Retina (tissue), 1 donor: ENCODE measurements at places on chromosomes 11 and 22.

DNA sequence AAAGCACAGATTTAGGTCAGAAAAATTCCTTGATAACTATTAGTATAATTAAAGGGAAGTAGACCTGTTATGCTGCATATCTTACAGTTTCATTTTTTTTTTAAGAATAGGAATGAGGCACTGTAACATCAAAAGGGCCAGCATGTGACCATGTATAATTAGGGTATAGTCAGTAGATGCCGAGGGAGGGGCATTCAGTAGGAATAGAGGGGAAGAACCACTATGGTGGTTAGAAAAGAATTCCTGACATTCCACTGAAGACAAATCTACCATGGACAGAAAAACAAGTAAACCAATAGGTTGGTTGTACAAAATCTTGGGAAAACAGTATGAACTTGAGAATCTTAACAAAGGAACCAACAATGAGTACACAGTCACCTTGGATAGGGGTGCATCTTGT is 78.4 kb upstream of the CCDC179 start:
- DNase-seq, result no peak

DNA sequence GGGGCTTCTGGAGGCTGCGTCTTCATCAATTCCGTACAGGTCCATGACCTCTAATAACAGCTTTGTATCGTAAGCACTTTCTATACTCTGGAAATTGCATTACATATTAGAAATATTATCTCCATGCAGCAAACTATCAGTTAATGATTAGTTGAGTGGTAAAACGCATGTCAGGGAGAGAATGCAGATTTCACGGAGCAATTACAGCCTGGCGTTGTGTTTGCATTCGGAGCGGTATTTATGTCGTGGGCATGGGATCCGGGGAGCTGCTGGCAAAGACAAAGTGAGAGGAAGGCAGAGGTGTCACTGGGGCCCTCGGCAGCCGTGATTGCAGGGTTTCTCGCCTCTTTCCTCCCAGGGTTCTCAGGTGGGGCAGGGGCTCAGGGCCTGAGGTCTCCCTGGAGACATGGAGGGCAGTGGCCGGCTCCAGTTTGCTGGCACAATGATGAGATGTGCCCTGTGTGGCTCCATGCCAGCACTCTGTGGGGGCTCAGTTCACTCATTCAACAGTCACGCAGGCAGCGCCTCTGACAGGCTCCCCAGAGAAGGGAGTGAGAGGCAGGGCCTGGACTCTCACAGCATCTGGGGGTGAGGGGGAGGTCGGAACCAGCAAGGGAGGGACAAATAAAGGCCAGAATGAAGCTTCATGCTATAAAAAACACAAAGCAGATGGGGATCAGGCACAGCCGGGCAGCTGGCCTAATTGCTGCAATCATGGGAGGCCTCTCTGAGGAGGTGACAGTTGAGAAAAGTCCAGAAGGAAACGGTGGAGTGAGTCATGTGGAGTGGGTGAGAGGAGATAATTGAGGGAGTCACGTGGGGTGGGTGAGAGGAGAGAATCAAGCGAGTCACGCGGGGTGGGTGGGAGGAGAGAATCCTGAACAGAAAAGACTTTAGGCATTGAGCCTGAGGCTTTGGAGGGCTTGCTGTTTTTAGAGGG is 1002.7 kb downstream of the BRD1 start:
- DNase-seq, result no peak

DNA sequence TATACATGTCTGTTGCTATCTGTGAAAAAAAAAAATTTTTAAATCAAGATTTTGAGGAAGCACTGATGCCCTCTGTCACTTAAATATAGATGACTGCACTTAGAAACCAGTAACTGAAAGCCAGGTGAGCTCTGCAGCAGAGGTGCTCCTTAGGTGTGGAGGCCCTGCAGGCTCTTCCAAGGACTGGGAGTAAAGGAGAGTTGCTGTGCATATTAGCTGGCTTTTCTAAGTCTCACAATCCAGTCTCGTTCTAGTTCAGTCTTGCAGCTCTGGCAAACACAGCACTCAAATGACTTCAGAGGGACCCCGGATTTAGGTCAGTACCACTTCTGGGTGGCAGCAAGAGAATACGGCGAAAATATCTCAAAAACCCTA is 61.0 kb downstream of the LARGE2 start:
- peak; percentile 34 for DNase-seq

DNA sequence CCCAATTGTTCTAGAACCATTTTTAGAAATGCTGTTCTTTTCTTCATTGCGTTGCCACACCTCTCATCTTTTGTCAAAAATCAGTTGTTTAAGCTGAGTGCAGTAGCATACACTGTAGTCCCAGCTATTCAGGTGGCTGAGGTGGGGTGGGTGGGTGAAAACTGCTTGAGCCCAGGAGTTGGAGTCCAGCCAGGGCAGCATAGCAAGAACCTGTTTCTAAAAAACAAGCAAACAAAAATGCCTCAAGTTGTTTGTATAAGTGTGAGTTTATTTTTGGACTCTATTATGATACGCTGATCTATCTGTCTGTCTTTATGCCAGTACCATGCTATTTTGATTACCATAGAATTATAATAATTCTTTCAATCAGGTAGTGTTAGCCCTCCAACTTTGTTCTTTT is 62.5 kb upstream of the RRM1 start:
- DNase-seq, result no peak

- peak; percentile 90 for DNase-seq
These were observed 1.0 kb downstream of the FJX1 start for GRCh38 chr11:35619116-35619854.

- no peak for DNase-seq
These were observed 148.3 kb upstream of the CADM1 start for GRCh38 chr11:115652496-115652895.

DNA sequence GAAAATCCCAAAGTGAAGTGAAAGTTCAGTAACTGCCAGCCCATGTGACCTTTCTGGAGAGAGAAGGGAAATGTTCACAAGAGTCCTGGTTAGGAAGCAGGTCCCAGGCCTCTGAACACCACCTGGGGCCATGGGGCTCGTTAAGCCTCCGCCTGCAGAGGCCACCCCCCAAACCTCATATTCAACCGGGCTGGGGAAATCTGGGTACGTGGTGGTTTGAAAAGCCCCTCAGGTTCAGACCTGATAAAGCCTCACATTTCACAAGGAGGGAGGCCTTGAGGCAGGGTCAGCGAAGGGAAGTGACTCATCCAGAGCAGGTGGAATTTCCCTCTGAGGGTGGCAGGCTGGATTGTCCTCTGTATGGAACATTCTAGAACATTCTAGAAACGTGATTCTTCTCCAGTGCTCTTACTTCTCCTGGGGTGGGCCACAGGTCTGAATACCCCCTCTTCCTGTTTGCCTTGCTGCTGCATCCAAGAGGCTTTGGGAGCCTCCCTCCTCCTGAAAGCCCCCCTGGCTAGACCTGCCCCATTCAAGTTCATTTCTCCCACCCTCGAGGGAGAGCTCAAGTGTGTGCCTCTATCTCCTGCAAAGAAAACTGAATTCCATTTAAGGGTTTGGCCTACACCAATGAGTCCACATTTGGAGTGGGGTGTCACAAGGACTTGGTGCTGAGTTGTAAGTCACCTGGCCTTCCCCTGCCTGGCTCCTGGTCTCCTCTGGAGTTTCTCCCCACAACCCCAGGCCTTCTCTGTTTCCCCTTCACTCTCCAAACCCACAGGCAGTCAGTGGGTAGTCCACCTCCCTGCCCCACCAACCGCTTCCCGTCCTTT is 6.3 kb downstream of the FXYD2 start:
- no peak for DNase-seq

- DNase-seq, result no peak
These were observed 941.7 kb downstream of the NTM start for GRCh38 chr11:132312161-132312560.

DNA sequence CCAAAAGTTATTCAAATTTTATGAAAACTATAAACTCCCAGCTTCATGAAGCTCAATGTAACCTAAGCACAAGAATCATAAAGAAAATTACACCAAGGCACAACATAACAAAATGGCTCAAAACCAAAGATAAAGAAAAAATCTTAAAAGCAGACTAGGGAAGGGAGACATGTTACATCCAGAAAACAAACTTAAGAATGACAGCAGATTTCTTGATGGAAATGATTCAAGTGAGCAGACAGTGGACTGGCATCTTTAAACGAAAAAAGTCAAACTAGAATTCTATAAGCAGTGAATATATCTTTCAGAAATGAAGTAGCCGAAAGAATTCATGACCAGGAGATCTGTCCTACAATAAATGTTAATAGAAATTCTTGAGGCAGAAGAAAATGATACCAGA is 75.6 kb downstream of the SHANK2 start:
- DNase-seq, result no peak

GRCh38 chr11:45176996-45177395 is 30.6 kb downstream of the PRDM11 start:
- no peak for DNase-seq

DNA sequence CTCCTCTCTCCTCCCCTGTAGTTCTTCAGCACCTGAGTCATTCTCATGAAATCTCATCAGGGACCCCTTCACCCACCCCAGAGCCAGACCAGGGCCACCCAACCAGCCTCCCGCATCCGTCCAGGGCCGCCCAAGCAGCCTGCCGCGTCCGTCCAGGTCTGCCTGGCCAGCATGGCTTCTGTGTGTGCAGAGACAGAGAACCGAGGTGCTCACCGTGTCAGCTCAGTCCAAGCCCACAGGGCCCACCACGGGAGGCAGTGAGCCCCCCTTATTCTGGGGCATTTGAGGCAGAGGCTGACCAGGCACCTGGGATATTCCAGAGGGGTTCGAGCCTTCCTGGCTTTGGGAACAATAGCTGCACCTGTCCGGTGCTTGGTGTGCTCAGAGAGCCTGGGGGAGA is 1117.3 kb downstream of the BRD1 start:
- DNase-seq, result no peak

DNA sequence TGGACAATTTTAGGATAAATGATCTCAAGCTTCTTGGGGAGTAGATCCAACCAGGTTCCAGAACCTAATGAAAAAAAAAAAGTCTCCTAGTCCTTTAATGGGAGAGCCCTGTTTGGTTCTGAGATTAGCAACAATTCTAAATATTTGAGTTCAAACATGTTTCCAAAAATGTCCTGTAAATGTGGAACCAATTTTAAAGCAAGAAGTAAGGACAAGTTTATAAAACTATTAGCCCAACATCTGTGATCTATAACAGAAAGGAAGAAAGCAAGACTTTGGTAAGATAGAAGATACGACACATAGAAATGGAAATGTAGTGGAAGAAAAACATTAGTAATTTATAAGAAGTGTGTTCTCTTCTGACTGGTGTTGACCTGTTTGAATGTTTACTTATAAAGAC is 79.7 kb upstream of the SLC5A12 start:
- no peak for DNase-seq

GRCh38 chr11:100740440-100740839 is 53.4 kb downstream of the ARHGAP42 start:
- DNase-seq, result no peak

DNA sequence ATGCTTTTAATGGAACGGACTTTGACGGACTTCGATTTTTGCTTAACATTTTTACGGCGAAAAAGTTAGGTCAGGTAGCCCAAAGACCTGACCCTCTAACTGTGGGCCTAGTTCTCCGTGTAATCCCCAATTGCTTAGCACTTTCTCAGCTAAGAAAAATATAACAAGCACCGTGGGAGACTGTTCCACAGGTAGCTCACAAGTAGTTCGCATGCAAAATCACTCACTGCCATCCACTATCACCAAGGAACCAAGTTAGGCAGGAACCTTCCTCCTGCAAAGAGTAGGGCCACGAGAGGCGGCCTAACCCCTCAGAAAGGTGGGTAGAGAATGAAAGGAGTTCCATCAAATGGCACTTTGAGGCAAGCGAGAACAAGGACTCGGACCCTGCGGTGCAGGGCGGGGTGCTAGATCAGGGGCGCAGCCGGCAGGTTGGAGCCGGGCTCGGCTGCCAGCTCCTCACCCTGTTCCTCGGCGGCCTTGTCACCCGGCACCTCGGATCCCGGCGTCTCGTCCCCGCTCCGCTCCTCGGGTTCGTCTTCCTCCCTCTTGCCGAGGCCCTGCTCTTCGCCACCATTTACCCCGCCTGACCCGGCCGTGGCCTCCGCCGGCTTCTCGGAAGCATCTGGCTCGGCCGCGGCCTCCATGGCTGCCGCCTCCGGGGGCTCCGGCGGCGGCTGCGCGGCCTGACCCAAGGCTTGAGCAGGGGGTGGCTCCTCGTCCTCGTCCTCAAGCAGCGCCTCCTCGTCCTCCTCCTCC is 922 bp downstream of the HNRNPUL2 start:
- DNase-seq, result no peak

DNA sequence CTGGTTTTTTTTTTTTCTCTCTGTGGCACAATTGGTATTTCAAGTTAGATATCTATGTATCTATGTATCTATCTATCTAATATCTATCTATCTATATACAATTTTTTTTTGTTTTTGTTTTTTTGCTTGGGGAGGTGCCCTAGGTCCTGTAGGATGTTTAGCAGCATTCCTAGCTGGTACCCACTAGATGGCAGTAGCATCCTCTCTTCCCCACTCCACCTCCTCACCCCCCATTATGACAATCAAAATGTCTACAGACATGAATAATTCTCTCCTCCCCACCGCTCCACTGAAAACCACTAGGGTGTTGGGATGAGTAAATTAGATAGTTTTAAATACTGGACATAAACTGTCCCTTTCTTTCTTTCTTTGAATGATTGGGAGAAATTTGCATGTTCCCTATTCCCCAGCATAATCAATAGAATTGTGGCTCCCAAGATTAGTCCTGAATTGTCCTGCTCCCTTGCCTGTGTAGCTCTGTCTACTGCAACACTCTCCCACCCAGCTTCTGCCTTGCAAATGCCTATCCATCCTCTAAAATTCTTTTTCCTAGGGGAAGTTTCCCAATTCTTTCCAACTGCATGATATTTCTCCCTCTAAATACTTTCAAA is 1152.4 kb downstream of the LRRC4C start:
- peak; percentile 31 for DNase-seq

DNA sequence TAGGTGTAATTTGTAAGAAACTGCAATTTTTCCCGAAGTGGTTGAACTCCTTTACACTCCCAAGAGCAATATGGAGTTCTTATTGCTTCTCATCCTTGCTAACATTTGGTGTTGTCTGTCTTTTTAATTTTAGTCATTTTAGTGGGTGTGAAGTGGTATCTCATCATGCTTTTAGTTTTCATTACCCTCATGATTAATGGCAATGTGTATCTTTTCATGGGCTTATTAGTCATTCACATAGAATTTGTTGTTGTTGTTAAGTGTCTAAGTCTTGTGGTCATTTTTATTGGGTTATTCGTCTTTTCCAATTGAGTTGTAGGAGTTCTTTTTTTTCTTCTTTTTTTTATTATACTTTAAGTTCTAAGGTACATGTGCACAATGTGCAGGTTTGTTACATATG is 238.3 kb upstream of the SESN3 start:
- DNase-seq, result no peak

DNA sequence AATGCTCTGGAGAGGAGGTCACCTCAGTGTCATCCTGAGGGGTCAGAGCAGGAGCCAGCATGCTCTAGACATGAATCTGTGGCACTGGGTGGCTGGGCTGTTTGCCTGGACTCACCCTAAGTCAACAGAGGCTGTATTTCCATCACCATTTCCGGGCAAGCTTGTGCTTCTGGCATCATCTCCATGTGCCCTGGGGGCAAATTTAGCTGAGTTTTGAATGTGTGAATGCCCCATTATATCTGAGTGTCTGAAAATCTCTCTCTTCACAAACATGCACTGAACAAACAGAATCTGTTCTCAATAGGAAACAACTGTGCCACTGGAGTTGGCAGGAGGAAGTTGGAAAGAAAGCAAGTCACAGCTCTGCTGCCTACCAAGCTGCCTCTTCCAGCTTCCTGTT is 356.2 kb downstream of the GRM5 start:
- DNase-seq, result no peak
